ENCODE measurements at places on chromosomes 1 and 21.

- no peak for DNase-seq
These were observed 65.9 kb downstream of the DNTTIP2 start for GRCh38 chr1:93813076-93813475.

- peak; percentile 31 for DNase-seq
These were observed 39.1 kb downstream of the TYW3 start for GRCh38 chr1:74771913-74772515.

- no peak for DNase-seq
These were observed 1.2 kb downstream of the ASCL5 start for GRCh38 chr1:201125800-201126199.

DNA sequence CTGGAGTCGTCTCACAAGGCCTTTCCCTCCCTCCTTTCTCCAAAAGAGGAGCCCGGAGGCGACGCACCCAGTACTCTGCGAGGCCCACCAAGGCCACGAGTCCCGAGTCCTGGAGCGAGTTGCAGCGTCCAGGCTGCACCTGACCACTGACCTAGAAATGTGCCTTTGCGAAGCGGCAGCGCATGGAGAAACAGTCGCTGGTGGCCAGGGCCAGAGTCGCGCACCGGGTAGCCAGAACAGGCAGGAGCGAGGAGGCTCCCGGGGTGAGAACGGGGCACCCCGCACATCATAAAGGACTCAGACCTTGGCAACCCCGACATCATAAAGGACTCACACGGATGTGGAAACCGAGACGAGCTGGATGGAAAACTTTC, 318.4 kb downstream of the FAM72C start:
- no peak for DNase-seq

GRCh38 chr1:109687641-109688499, at the start of gene GSTM1:
Gene GSTM1 (plus strand): TSS chr1:109687817. CDS start chr1:109687874, 57 bp downstream.
- DNase-seq, result no peak

DNA sequence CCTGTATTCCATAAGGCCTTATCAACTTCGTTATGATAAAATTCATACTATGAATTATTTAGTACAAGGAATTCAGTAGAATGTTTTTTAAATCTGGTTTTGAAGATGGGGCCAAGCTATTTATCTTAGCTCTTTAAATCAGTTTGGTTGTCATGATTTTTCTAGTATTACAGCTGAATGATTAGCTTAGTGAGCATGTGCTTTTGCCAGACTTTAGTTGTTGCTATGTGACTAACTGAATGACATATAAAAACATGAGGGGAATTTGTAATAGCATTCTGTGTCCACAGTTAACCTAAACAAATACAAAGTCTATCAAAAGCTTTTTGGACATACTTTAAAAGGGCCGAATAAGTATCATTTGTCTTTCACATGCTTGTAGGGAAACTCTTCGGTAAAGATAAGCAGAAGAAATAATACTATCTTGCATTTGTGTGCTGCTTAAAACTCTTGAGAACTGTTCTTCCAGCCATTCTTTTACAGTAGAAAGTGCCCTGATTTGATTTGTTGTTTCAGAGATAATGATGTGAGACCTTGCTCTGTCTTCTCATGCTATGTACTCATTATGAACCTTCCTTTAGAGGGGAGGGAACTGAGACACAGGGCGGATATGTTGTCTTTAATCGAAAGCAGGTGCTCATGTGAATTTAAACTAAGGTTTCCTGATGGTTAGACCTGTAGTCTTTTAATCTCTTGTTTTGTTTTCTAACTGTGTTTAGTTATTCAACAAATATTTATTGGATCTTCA, 18.8 kb downstream of the NEK7 start:
- DNase-seq, result no peak

GRCh38 chr1:7422561-7422960, 348.5 kb upstream of the VAMP3 start:
- no peak for DNase-seq

DNA sequence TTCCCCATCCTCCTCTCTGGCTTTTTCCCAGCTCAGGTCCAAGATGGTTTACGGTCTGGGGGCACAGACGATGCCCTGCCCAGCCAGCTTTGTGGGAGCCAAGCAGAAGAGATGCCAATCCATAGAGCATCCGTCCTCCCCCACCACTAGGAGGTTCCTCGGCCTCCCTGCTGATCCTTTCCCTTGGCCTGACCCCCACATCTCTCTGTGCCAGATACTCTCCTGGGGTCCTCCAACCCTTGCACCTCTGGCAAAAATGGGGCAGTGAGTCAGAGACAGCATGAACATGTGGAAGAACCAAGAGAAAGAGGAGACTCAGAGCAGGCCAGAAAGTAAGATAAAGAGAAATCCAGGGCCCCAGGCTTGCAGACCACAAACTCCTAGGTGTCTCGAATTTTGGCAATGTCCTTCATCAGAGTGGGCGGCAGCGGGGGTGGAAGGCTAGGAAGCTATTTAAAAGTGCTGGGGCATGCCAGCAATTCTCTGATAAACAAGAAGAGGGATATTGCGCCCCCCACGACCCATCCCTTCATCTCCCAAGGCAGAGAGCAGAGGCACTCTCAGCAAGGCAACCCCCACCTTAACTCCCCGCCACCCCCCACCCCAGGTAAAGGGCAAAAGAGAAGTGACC, 11.4 kb downstream of the BLACAT1 start:
- DNase-seq, result no peak

DNA sequence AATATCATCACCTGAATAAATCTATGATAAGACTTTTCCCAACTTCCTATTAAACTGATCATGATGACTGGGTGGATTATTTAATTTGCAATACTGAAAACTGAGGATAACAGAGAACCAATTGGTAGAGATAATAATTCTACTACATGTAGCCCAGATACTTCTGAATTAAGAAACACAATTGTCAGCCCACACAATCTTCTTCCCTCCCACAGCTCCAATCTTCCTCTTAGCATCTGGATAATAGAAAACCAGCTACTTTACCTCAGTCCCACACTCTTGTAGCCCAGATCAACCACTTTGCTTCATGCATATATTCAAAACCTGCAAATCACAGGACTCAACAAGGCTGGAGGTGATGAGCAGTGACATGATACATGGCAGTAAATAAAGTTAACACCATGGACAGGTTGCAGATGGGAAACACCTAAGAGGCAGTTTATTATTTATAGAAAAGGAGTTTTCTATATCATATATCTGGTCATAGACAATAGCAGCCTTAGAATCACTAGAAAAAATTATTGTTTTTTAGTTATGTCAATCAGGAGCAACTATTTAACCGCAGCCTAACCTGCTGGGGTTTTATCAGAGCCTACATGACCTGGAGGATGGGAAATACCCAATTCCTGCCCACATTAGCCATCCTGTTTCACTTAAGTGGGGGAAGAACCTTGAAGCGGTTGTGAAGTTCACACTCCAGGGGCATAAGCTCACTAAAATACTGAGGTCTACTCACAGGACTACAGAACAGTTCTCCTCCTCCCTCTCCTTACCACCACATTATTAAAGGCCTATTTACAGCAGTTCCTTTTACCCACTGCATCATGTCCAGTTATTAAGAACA, 16.7 kb downstream of the FRRS1 start:
- DNase-seq, result no peak

GRCh38 chr1:51499694-51500093, 19.4 kb downstream of the EPS15 start:
- no peak for DNase-seq

- DNase-seq, result no peak
These were observed 12.4 kb downstream of the ZBTB17 start for GRCh38 chr1:15963363-15963967.

- DNase-seq, result no peak
These were observed 217.6 kb upstream of the NFIA start for GRCh38 chr1:60864722-60865121.

DNA sequence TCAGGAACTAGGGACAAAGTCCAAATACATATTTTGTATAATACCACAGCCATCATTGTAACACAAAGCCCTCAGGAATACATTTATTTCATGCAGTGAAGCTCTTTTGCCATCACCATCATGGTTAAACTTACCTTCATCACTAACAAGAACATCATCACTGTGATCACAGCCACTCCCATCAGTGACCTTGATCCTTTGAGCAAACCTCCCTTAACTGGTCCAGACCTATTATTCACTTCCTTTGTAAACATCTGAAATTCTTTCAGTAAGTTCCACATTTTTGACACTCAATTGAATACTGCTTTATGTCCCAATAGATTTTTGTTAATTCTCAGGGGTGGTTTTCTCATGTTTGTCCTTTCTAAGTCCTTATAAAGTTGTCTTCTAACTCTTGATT, 16.2 kb upstream of the KPRP start:
- DNase-seq, result no peak

DNA sequence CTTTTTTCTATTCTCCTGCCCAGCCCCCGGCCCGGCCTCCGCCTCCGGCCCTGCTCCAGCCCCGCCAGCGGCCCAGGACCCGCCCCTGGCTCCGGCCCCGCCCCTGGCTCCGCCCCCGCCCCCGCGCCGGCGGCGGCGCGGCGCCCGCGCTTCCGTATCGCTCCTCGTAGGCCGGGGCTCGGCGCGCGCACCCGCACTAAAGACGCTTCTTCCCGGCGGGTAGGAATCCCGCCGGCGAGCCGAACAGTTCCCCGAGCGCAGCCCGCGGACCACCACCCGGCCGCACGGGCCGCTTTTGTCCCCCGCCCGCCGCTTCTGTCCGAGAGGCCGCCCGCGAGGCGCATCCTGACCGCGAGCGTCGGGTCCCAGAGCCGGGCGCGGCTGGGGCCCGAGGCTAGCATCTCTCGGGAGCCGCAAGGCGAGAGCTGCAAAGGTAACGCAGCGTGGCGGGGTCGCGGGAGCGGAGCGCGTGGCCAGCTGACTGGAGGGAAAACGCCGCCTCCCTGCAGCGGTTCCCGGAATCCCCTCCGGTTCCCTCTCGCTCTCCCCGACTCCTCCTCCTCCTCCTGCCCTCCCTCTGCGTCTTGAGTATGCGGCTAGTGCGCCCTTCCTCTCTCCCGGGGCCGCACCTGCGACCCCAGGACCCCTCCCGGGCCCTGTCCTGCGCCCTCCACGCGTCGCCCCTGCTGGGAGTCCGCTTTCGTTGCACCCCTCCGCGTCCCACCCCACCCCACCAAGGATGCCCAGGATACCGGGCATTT, at the start of gene IFNAR2:
Gene IFNAR2 (plus strand): TSS at position 155 of the 761 bp plus-strand sequence. CDS start 11,985 bp downstream, outside the sequence.
- DNase-seq, result peak; percentile 76

- DNase-seq, result no peak
These were observed 240.6 kb upstream of the TMEM51 start for GRCh38 chr1:14912839-14913481.

- DNase-seq, result peak; percentile 69
These were observed 4.1 kb upstream of the TFAP2E start for GRCh38 chr1:35568975-35569395.

- DNase-seq, result no peak
These were observed 53.4 kb downstream of the TMPRSS15 start for GRCh38 chr21:18350216-18350615.

DNA sequence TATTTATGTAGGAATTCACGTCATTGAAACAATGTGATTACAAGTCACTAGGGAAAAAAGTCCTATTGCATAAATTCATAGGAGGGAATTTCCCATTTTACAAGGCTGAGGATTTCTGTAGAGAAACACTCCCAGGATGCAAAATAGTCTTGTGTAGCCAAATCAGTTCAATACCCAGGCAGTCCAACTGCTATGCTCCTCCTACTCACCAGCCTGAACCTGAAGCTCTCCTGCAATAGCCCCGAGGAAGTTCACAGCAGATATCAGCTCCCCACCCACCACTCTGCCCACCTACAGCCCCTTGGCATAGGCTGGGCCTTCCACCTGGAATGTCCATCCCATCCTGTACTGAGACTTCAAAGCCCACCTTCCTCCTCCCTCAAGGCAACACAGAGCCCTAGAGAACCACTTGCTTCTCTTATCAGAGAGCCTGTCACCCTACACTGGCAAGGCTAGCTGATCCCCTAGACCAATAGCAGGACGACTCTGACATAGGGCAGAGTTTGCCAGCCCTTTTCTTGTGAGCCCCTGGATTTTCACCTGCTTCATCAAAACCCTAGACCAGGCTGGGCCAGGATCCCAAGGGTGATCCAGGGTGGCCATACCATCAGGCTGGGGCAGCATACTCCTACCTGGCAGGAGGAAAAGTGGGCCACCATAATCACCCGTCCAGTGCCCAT, 1.5 kb downstream of the LSS start:
- DNase-seq, result no peak

DNA sequence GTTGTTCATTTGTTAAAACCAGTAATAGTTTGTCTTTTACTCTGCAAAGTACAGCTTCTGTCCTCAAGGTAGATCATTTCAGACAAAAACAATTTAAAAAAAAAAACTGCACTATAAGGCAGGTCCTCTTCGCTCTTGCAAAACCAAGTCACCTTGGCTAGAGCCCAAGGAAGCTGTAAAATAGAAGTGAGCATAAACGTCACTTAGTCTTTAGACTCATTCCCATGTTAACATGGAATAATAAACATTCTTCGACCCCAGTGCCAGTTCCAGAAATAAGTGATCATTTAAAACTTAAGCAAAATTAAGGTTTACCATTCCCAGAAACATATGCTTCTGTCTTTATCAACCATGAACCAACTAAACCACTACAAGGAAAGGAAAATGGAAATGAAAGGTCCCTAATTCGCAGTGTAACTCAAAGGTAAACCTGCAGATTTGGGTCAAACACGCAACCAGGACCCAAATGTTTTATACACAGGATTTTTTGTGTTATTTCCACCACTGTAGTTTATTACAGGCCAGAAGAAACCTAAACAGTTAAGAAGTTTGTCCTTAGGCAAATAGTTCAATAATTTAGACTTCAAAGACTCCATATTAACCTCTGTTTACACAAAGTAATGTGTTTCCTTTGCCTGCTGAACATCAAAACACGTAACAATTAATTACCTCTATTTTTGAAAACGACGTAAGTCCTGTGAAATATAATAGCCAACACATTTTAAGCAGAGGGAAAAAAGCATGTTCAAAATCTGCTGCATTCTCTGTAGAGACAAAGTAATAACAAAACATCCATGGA, 54.6 kb downstream of the TGFBR3 start:
- no peak for DNase-seq

GRCh38 chr1:162336621-162337285, 39.9 kb downstream of the SPATA46 start:
- DNase-seq, result no peak

DNA sequence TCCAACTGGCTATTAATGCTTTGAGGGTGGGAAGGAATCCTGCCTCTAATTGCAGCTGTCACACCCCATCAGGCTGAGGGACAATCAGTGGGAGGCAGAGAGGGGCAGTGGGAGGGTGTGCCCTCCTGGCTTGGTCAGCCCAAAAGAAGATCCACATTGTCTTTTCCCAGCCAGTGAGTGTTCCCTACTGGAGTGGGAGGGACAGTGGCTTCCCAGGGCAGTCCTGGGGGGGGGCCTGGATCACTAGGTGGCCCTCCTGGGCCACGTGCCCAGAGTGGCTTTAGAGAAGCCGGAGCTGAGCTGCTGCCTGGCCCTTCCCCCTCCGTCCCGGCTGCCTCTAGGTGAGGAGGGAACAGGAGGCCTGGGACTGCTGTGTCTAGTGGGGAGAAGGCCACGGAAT, 14.0 kb downstream of the INKA2 start:
- no peak for DNase-seq

Data from mucosa of gallbladder (tissue), 1 donor.